ENCODE measurements at places on chromosomes 6 and 20.

DNA sequence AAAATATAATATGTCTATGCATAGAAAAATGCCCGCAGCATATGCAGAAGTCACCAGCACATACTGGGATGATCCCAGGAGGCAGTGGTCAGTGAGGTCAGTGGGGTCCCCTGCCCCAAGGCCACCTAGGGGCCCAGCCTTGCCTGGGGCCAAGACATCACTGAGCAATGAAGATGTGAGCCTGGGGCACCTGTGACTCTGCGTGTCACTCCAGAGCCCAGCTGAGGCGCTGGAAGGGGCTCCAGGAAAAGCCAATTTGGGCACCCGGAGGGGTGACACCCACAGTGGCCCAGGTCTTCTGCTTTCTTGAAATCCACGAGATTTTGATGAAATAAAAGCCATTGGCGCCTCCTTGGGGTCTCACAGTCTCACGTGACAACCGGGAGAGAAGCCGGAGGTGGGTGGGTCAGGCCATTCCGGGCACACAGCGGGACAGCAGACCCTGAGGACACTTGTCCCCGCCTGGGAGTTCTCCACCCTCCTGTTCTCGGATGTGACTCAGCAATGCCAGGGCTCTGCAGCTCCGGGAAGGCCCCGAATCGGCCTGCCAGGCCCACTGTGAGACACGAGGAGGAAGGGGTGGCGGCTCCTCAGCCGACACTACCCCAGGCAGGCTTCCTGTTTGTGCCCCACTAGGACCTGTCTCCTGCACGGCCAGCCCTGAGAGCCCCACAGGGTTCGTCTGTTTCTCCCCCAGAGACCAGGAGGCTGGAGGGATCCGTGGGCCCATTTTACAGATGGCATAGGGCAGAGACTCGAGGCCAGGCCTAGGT lies 24.4 kb upstream of the SLCO4A1 start:
- no peak overlapping the region for H3K27ac ChIP-seq
- no peaks in the 10 kb centered on the region for H3K27me3 ChIP-seq
- DNase-seq, result no peak
- H3K4me1 ChIP-seq, result peaks cover 7% of the 10 kb centered on the region
- no peak overlapping the region for H3K4me3 ChIP-seq

DNA sequence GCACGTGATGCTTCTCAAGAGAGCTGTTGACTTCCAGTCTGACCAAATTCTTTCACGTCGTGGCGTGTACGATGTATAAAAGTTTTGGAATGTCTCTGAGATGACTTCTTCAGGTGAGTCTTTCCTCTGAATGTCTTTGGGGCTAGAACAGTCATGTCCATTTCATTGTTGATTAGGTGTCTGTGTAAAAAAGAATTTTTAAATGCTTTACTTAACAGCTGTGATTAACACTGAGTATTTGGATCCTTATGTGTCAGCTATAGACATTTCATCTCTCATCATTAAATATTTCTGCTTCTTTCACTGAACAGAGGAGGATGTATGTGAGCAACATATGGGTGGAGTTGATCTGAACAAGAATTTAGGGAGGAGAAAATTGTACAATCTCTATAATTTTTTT lies 29.3 kb upstream of the KIF13A start:
- no peak overlapping the region for H3K4me3 ChIP-seq
- H3K27ac ChIP-seq, result no peak overlapping the region
- H3K4me1 ChIP-seq, result no peaks in the 10 kb centered on the region

DNA sequence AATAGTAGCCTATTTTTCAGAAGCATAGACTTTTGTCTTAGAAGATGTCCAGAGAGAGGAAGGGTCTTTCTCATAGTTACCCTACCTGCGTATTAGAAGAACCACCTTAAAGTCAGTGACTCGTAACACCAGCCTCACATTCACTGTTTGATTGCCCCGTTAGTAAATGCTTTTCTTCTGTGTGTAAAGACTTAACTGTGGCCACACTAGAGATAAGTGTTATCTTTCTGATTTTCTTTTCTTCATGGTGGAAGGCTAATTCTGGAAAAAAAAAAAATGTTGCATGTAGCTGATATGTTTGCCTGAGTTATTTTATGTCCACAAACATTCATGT lies 83.9 kb downstream of the SAMD3 start:
- no peaks in the 10 kb centered on the region for H3K4me1 ChIP-seq
- H3K27ac ChIP-seq, result no peak overlapping the region
- peaks cover 2% of the 10 kb centered on the region for H3K36me3 ChIP-seq

DNA sequence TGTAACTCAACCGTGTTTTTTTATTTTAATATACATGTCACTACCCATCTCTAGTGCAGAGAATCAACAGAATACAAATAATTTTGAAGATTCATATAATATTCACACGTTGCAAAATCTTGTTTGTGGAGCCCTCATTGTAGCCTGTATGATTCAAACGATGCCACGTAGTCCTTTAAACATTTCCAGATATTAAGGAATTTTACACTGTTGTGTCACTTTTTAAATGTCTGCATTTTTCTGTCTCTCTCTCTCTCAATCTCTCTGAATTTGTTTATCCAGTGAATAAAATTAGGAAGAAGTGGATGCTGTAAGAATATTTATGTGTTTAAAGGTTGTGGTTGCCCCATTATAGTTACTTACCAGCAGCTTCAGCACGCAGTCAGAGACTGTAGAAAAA lies 262.0 kb downstream of the PAX1 start:
- no peak for DNase-seq
- H3K4me1 ChIP-seq, result no peaks in the 10 kb centered on the region
- H3K27ac ChIP-seq, result no peak overlapping the region
- H3K27me3 ChIP-seq, result no peaks in the 10 kb centered on the region
- no peak overlapping the region for H3K4me3 ChIP-seq

DNA sequence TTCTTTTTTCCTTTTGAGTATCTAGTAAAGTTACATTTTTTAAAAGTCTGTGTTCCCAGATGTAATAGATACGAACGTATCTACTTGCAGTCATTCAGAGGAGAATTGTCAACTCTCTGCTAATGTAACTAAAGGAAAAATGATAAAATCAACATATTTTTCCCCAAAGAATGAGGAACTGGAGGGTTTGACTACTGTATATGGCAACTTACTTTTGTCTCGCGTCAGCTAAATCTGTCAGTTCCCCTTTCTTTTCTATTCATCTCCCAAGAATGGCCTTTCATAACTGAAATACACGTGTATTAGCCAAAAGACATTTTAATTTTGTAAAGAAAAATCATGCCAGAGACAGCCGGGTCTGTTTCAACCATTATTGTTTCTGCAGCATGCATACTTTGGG lies 5.4 kb downstream of the EYA2 start:
- H3K4me3 ChIP-seq, result no peak overlapping the region
- no peak overlapping the region for H3K27ac ChIP-seq

DNA sequence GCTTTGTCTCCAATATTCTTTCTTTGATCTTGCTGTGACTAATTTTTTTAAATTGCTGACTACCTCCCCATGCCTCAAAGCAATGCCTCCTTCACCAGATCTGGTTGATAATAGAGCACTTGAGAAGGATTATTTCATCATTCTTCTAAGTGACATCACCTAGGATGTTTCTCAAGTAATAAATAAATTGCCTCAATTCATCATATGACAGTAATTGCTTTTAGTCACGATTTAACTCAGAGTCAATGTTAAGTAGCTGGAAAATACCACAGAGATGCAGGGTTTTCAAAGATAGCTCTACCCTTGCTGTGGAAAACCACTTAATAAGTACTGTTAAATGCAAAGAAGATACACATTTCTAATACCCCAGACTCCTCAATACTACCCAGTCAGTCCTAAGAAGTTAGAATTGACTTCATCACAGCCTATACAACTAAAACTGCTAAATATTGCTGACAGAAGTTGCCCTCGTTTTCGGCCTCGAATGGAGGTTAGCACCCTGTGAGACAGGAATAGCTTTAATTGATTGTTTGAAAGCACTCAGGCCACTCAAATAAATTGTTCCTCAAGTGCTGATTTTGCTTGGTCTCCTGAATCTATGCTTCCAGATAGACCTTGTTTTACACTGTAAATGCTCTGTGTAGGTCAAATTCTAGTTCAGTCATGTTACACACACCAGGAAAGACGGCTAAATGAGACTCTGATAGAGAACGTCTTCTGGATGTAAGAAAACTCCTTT lies 640.6 kb upstream of the CHD6 start:
- no peaks in the 10 kb centered on the region for H3K4me1 ChIP-seq
- H3K4me3 ChIP-seq, result no peak overlapping the region
- no peak overlapping the region for H3K27ac ChIP-seq
- no peaks in the 10 kb centered on the region for H3K27me3 ChIP-seq
- no peak for DNase-seq
- no peaks in the 10 kb centered on the region for H3K36me3 ChIP-seq

GRCh38 chr20:13430346-13431002 lies 208.3 kb downstream of the TASP1 start:
- no peak for DNase-seq
- H3K4me3 ChIP-seq, result no peak overlapping the region
- peaks cover 2% of the 10 kb centered on the region for H3K4me1 ChIP-seq
- no peaks in the 10 kb centered on the region for H3K36me3 ChIP-seq
- H3K27ac ChIP-seq, result no peak overlapping the region
- no peaks in the 10 kb centered on the region for H3K27me3 ChIP-seq

DNA sequence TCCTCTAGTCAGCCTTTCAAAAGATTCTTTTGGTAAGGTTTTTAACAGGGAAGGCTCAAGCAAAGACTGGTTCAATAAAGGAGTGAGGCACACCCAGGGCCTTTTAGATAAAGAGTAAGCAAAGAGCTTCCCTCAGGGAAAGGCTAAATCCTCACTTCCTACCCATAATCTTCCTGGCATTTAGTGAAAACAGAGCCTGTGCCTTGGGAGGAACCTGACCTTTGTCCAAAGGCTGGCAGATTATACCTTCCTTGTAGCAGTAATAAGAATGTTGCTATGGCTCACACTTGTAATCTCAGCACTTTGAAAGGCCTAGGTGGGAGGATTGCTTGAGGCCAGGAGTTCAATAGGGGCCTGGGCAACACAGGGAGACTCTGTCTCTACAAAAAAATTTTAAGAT lies 280.1 kb upstream of the PLCB4 start:
- no peak for DNase-seq
- no peak overlapping the region for H3K4me3 ChIP-seq
- H3K36me3 ChIP-seq, result peaks cover 6% of the 10 kb centered on the region
- H3K27me3 ChIP-seq, result no peaks in the 10 kb centered on the region

DNA sequence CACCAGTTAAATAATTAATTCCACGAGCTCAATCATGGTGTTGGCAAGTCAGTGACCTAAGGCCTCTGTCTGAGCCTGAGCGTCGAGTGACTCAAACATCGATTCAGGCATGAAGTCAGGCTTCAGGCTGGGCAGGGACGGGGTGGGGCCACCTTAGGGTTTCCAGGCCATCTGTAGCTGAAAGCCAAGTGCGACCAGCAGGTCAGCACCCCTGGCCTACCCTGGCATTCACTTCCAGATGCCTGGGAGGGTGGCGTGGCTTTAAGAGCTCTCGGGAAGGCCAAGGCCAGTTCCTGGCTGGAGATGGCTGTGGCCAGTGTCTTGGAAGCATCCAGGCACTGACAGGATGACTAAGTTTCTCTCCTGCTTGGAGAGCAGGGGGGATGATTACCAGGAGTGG lies 113.4 kb downstream of the DACT2 start:
- H3K27me3 ChIP-seq, result no peaks in the 10 kb centered on the region
- H3K4me1 ChIP-seq, result peaks cover 15% of the 10 kb centered on the region
- H3K36me3 ChIP-seq, result no peaks in the 10 kb centered on the region

DNA sequence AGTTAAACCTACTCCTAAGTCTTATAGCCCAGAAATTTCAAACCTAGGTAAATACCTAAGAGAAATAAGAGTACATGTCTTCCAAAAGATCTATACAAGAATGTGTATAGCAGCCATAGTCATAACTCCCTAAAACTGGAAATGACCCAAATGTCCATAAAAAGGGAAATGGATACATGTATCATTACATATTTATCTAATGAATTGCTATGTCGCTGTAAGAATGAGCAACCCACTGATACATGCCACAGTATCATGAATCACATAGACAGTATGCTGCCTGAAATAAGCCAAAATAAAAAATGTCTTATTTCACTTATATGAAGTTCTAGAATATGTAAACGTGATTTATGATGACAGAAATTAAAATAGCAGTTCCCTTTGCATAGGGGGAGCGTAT lies 679.5 kb downstream of the MAFB start:
- no peak overlapping the region for H3K27ac ChIP-seq
- DNase-seq, result no peak
- H3K4me3 ChIP-seq, result no peak overlapping the region

GRCh38 chr6:67133973-67134372 lies 1426.9 kb upstream of the EYS start:
- H3K4me1 ChIP-seq, result peaks cover 1% of the 10 kb centered on the region
- no peak for DNase-seq
- no peaks in the 10 kb centered on the region for H3K27me3 ChIP-seq
- H3K4me3 ChIP-seq, result no peak overlapping the region
- no peak overlapping the region for H3K27ac ChIP-seq
- no peaks in the 10 kb centered on the region for H3K36me3 ChIP-seq

- H3K27ac ChIP-seq, result no peak overlapping the region
- H3K36me3 ChIP-seq, result no peaks in the 10 kb centered on the region
- DNase-seq, result no peak
- no peaks in the 10 kb centered on the region for H3K27me3 ChIP-seq
These were observed 9.4 kb upstream of the NPBWR2 start for GRCh38 chr20:64116541-64117431.

- H3K27me3 ChIP-seq, result no peaks in the 10 kb centered on the region
- peaks cover 19% of the 10 kb centered on the region for H3K36me3 ChIP-seq
- no peak overlapping the region for H3K27ac ChIP-seq
These were observed 36.8 kb upstream of the CDKAL1 start for GRCh38 chr6:20497216-20498040.

DNA sequence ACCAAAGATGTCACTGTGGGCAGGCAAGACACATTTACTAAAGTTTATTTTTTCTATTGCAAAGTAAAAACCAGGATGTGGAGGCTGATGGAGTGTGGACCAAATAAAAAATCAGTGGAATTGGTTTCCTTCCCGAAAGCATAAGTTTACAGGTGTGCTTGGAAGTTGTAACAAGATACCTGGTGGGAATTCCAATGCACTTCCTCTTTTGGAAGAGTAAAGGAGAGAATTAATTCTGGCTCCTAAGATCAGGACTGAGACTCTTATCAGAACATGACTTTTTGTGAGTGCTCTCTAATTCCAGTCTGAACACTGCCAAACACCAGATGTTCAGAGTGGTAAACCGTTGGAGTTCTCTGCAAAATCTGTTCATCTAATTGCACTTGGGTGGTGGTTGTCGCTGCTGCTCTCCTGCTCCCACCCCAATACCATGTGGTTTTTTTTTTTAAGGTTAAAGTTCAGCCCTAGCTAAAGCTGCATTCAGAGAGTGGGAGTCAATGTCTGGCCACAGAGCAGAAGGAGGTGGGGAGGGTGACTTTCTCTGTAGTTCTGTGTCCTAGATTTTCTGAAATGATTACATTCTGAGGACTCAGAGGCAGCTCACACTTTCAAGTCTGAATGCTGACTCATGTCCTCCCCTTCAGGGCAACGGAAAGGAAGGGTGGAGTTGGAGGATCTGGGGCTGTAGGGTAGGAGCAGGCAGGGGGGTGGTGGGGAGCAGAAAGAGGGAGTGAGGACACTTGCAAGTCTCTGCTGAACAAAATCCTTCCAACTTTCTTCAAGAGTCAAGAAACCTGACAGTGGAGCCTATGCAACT lies 275.8 kb upstream of the PRDM1 start:
- H3K4me3 ChIP-seq, result no peak overlapping the region
- H3K27me3 ChIP-seq, result no peaks in the 10 kb centered on the region
- peaks cover 7% of the 10 kb centered on the region for H3K4me1 ChIP-seq

All from neuronal stem cell (in vitro differentiated cells).